ENCODE measurements at places on chromosomes 1 and 21.

GRCh38 chr1:96557336-96557735, 164.2 kb upstream of the PTBP2 start:
- DNase-seq: no peak

DNA sequence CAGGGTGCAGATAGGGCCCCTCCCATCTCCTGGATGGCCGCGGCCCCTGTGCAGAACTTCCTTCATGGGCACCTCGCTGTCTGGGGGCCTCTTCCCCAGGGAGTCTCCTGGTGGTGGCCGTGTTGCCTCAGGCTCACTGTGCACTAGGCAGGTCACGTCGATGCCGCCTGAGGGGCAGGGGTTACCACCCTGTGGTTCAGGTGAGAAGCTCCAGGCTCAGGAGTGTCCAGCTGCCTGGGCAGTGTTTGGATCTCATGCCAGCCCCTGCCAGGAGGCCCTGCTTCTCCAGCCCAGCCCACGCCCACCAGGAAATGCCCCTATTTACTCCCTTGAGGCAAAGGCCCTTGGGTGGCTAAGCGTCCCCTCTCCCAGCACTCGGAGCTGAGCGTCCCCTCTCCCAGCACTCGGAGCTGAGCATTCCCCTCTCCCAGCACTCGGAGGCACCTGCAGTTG, 2.1 kb downstream of the ITGB2 start:
- no peak for DNase-seq

- DNase-seq: no peak
Measured at GRCh38 chr1:38125016-38125415, 78.4 kb upstream of the POU3F1 start.

- DNase-seq: no peak
Measured at GRCh38 chr1:29925058-29925457, 688.7 kb downstream of the PTPRU start.

- DNase-seq: no peak
Measured at GRCh38 chr21:25862112-25862511, 127.3 kb downstream of the GABPA start.

GRCh38 chr1:85001742-85002141, 4.8 kb upstream of the MCOLN2 start:
- DNase-seq: no peak

DNA sequence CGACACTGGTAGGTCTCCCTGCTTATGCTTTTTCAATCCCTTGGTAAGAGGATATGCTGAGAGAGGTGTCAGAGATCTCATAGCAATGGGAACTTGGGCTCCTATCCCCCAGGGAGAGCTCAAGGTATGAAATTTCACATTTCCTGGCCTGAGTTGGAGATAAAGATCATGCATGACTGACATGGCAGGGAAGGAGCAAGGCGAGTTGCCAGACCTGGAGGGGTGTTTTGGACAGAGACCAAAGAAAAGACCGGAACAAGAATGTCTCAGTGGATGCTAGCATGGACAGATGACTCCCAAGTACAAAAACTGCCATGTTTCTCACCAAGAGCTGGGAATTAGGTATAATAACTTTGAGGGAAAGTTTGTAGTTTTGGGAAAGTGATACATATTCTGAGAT, 334.1 kb upstream of the B3GALT2 start:
- no peak for DNase-seq

DNA sequence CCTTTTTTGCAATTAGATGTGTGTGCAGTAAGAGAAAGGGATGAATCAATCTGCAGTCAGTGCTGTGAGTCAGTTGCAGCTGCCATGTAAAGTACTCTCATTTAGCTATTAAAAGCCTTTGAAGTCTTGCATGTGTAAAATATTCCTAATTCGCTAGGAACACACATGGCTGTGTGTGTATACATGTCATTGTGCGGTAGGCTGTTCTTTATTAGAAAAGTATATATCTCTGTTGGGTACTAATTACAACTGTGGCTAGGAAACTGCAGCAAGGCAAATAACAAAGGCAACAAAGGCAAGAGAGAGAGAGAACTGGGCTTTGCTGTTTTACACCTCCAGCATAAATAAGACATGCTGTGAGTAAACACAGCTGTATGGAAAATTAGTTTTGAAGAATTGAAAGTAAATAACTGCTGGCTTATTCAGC, 41.7 kb downstream of the EPB41 start:
- DNase-seq: no peak

DNA sequence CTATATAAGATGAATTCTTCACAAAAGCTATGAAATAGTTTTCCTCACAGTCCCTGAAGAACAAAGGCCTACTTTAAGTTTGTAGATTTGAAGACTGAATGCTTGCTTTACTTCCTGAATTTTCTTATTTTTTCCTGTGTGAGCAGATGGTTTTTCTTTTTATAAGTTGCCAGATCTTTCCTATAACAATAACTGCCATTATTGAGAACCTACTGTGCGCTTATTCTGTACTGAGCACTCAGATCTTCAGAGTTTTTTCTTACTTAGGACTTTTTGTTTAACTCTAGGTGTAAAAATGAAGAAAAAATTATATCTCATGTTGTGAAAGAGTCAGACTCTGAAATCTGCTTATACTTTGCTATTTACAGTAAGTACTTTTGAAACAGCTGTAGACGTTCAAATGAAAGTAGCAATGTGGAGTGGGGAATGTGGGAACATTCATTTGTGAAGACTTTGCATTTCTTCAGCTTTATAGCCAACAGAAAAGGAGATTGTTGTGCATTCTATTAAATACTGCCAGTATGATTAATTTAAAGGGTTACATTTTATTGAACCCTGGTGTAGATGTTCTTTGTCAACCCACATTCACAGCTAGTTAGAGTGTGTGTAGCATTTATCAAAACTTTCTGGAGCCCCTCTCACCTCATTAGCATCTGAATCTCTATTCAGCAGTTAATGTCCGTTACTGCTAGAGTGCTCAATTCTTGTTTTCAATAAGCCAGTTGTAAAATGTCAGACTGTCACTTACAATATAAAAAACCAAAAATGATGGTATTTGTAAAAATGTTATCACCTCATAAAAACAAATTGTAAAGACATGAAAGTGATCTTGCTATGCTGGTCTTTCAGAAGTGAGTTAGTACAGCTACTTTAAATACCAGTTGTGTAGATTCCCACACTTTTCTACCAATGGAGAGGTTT, 29.0 kb downstream of the NFIA start:
- no peak for DNase-seq

- DNase-seq: peak; percentile 35
Measured at GRCh38 chr1:192807211-192808162, 1.4 kb upstream of the RGS2 start.

DNA sequence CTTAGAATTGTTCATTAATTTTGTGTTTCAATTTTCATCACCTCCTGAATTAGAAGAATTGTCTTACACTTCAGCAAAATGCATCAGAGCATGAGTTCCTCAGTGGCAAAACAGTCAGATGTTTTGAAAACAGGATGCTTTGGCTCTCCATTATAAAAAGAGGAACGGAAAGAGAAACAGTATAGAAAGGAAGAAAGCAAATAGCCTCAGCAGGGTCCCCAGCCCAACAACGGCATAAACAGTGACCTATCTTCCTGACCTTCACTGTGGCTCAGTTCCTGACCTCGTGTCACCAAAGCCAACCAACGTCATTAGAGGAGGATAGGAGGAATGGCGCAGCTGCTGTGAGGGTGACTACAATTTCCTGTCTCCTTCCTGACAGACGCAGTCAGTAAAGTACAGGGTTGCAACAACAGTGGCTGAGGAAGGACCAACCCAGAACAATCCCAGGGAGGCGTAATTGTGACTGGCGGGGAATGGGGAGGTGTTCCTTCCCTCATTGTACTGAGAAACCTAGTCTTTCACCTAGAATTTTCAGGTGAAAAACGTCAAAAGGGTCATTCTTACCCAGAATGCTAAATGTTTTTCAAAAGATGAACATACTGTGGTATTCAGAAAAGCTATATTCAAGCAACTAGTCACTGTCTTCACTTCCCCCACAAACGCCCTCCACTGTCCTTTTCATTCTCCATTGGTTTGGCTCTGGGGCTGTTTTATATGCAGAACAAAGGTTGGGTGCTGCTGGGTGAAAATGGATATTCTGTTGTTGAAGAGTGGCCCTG, 197.9 kb upstream of the SGIP1 start:
- peak; percentile 53 for DNase-seq

Measured in tongue (tissue), 3 donors.